ENCODE measurements at places on chromosomes 4 and X.
A peak's percentile ranks its signal among the peaks of the same experiment; 100 is the strongest.

DNA sequence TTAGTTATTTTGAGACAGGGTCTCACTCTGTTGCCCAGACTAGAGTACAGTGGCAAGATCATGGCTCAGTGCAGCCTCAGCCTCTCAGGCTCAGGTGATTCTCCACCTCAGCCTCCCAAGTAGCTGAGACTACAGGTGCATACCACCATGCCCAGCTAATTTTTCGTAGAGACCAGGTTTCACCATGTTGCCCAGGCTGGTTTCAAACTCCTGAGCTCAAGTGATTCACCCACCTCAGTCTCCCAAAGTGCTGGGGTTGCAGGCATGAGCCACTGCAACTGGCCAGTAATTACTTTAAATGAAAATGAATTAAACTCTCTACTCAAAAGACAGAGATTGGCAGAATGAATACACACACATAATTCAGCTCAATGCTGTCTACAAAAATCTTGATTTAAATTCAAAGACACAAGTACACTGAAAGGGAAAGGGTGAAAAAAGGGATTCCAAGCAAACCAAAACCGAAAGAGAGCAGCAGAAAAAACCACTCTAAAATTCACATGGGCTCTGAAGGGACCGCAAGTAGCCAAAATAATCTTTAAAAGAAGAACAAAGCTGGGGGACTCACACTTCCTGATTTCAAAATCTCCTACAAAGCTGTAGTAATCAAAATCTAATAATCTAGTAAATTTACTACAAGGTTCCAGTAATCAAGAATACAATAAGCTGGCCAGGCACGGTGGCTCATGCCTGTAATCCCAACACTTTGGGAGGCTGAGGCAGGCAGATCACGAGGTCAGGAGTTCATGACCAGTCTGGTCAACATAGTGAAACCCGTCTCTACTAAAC, 11.8 kb upstream of the SPON2 start:
- peaks cover 13% of the 10 kb centered on the region for H3K4me1 ChIP-seq
- H3K4me3 ChIP-seq, result peak overlapping the region; percentile 45
- peak overlapping the region; percentile 63 for H3K27ac ChIP-seq

- H3K27me3 ChIP-seq, result peaks cover 9% of the 10 kb centered on the region
- H3K4me3 ChIP-seq, result no peak overlapping the region
- no peak overlapping the region for H3K27ac ChIP-seq
These were observed 64.1 kb downstream of the TRIM2 start for GRCh38 chr4:153268295-153268694.

GRCh38 chr4:10974371-10974770, 289.8 kb upstream of the CLNK start:
- peaks cover 6% of the 10 kb centered on the region for H3K36me3 ChIP-seq
- peak; percentile 48 for ATAC-seq
- peaks cover 20% of the 10 kb centered on the region for H3K4me1 ChIP-seq
- peak overlapping the region; percentile 42 for H3K27ac ChIP-seq
- H3K4me3 ChIP-seq, result no peak overlapping the region

DNA sequence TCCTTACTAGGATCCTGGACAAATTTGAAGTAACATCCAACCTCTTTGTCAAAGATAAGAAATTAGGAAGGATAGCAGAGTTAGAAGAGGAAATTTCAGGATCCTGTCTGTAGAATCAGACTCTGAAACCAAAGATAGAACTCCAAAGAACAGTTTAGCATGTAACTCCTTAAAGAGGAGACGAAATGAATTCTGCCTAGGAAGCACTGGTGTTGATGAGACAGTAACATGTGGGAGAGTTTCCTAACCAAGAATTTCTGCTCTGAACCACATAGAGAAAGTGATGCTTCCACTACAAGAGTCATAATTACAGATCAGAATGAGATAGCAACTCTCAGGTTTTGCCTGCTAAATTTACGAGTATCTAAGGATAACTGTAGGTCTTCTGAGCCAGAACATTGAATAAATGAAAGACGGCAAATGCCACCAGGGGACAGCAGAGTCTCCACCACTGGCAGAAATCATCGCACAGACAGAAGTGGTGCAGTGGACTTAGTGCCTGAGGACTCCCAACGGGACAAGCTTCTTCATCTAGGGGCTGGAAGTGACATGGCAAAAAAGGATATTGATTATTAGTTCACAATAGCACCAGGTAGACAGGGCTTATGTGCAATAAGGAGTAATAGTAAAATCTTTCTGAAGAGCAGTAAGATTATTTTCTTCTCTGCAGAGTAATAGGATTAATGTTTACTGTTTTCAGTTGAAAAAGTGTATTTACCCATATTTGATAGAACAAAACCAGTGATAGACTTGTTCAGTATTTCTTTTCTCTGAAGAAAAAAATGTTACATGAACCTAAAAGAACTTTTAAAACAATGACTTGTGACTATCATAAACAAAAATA, 6.7 kb upstream of the PPID start:
- no peak overlapping the region for H3K4me3 ChIP-seq
- H3K36me3 ChIP-seq, result no peaks in the 10 kb centered on the region
- H3K27ac ChIP-seq, result no peak overlapping the region
- peaks cover 56% of the 10 kb centered on the region for H3K27me3 ChIP-seq

GRCh38 chr4:88791274-88791673, 93.6 kb upstream of the NAP1L5 start:
- H3K27me3 ChIP-seq, result no peaks in the 10 kb centered on the region
- no peak overlapping the region for H3K27ac ChIP-seq
- H3K36me3 ChIP-seq, result no peaks in the 10 kb centered on the region
- H3K4me3 ChIP-seq, result no peak overlapping the region

GRCh38 chrX:39814391-39814790, 283.4 kb downstream of the BCOR start:
- no peak for ATAC-seq
- peaks cover 6% of the 10 kb centered on the region for H3K4me1 ChIP-seq
- H3K27me3 ChIP-seq, result peaks cover 37% of the 10 kb centered on the region
- H3K36me3 ChIP-seq, result no peaks in the 10 kb centered on the region
- no peak overlapping the region for H3K4me3 ChIP-seq

DNA sequence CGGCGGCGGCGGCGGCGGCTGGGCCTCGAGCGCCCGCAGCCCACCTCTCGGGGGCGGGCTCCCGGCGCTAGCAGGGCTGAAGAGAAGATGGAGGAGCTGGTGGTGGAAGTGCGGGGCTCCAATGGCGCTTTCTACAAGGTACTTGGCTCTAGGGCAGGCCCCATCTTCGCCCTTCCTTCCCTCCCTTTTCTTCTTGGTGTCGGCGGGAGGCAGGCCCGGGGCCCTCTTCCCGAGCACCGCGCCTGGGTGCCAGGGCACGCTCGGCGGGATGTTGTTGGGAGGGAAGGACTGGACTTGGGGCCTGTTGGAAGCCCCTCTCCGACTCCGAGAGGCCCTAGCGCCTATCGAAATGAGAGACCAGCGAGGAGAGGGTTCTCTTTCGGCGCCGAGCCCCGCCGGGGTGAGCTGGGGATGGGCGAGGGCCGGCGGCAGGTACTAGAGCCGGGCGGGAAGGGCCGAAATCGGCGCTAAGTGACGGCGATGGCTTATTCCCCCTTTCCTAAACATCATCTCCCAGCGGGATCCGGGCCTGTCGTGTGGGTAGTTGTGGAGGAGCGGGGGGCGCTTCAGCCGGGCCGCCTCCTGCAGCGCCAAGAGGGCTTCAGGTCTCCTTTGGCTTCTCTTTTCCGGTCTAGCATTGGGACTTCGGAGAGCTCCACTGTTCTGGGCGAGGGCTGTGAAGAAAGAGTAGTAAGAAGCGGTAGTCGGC, 528 bp downstream of the FMR1 start:
- H3K36me3 ChIP-seq, result no peaks in the 10 kb centered on the region
- peak; percentile 49 for ATAC-seq
- H3K4me1 ChIP-seq, result peaks cover 18% of the 10 kb centered on the region
- H3K27me3 ChIP-seq, result no peaks in the 10 kb centered on the region
- H3K27ac ChIP-seq, result peak overlapping the region; percentile 95

DNA sequence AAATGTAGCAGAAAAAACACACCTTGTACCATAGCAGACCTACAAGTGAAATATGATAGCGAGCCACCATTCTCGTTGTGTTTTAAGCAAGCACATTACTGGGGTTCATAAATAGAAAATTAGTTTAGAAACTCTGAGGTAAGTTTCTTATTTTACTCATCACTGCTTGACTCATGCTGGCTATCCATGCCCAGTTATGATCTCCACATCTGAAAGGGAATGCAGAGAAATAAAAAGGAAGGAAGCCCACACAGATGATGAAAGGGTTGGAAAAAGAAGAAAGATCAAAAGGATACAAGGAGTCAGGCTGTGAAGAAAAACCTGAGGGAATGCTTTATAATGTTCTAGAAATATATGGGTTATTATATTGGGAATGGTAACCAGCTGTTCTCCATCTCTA, 54.5 kb downstream of the CAMK2D start:
- peaks cover 33% of the 10 kb centered on the region for H3K4me1 ChIP-seq
- H3K27me3 ChIP-seq, result no peaks in the 10 kb centered on the region
- no peak for ATAC-seq
- H3K27ac ChIP-seq, result no peak overlapping the region
- H3K36me3 ChIP-seq, result peaks cover 1% of the 10 kb centered on the region
- H3K4me3 ChIP-seq, result no peak overlapping the region

GRCh38 chr4:53906606-53907190, 157.7 kb downstream of the CHIC2 start:
- H3K27me3 ChIP-seq, result peaks cover 54% of the 10 kb centered on the region
- no peak overlapping the region for H3K4me3 ChIP-seq
- H3K27ac ChIP-seq, result no peak overlapping the region
- H3K4me1 ChIP-seq, result peaks cover 5% of the 10 kb centered on the region

GRCh38 chrX:9966775-9967408, at the start of gene CLDN34:
Gene CLDN34, plus strand, starts transcription at chrX:9967358. Its CDS starts 0 bp downstream, at chrX:9967358.
- ATAC-seq, result no peak
- no peak within 1 kb of the TSS for H3K27ac ChIP-seq
- H3K36me3 ChIP-seq, result no peaks in the 10 kb centered on the region

Data from stimulated activated memory B cell treated with anti-CD40 and anti-IgM and Interleukin-4, amounts not matched to agents 10 μg/mL and 1 μg/mL and 100 μg/mL, for 72 hours (primary cell).